AG04450 (cell line): ENCODE measurements at places on chromosomes 6 and 20. TPM values are rescaled to one million over a fixed set of nuclear protein-coding genes. Genes with fewer than 3 reads are reported as not detected.

DNA sequence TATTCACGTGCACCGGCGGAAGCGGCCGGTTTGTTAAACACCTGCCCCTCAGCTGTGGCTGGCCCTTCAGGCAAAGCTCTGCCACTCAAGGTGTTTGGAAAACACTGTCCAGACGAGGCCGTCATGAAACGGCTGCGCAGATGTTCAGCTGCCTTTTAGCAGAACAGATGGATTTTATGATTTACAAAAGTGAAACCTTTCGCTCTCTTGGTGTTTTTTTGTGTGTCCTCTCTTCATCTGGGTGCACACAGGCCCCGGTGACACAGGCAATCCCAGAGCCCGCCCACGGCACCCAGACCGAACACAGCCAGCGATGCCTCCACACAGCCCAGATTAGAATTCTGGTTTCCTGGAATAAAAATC, 397.0 kb downstream of the SMOC2 start:
- DNase-seq, result no peak

DNA sequence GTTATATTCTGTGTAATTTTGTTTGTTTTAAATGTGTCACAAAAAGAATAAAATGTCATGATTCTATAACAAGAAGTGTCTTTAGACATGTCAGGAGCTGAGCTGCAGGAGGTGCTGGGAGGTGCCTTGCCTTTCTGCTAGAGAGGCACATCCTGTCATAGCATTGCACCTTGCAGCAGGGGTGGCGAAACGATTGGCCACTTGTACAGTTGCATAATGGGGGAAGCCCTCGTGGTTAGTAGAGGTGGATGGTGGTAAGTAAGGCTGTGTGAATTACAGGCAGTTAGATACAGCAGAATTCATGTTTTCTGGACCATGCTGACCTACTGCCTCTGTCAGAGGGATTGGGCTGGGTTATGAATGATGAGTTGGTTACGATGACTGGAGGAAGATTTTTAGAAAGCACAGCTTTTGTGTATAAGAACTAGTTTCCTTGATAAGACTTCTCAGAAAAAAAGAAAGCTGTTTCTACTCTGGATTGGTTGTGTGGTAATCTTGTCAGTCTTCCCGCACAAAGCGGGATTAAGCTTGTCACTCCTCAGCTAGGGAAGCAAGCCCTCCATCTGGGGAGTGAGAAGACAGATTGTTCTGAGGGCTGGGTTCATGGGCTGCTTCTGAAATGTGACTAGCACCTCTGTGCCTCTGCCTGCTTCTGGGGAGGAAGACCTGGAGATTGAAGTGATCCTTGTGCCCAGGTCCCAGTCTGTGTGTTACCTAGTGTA, 74.9 kb downstream of the FOXO3 start:
- no peak for DNase-seq

GRCh38 chr20:1291191-1291741, 25.2 kb downstream of the SNPH start:
- no peak for DNase-seq

- DNase-seq, result no peak
These were observed 11.6 kb downstream of the PTPRT start for GRCh38 chr20:43178080-43178479.

GRCh38 chr6:84349542-84349941, 122.1 kb upstream of the CEP162 start:
- no peak for DNase-seq

DNA sequence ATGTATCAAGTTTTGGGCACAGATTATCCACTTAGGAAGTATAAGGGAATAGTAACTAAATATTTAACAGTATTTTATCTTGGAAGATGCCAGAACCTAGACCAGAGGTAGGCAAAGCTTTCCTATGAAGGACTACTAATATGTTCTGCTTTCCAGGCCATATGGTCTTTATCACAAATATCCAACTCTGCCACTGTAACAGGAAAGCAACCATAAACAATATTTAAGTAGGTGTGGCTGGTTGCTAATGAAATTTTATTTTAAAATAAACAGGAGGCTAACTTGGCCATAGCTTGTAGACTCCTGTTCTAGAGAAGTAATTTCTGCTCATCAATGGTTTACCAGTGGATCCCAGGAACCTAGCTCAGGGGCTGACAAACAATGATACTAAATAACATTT, 39.4 kb downstream of the NOL7 start:
- DNase-seq, result no peak

- no peak for DNase-seq
These were observed 4.7 kb downstream of the SCUBE3 start for GRCh38 chr6:35218456-35218855.

- DNase-seq, result no peak
These were observed 78.5 kb downstream of the TMEM242 start for GRCh38 chr6:157244780-157245179.

- no peak for DNase-seq
These were observed 131.6 kb upstream of the OLIG3 start for GRCh38 chr6:137625808-137626207.

DNA sequence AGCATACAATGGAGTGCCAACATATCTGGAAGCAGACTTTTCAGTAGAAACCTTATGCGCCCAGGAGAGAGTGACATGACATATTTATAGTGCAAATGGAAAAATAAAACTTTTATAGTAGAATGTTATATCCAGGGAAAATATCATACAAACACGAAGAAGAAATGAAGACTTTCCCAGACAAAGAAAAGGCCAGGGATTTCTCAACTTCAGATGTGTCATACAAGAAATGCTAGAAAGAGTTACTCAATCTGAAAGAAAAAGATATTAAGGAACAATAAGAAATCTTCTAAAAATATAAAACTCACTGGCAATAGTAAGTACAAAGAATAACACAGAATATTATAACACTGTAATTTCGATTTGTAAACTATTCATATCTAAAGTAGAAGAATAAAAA, 1269.3 kb downstream of the GRIK2 start:
- DNase-seq, result no peak

GRCh38 chr6:6407071-6407741, 86.7 kb upstream of the F13A1 start:
- no peak for DNase-seq

- DNase-seq, result no peak
These were observed 51.5 kb upstream of the PTPRT start for GRCh38 chr20:43241057-43241702.

DNA sequence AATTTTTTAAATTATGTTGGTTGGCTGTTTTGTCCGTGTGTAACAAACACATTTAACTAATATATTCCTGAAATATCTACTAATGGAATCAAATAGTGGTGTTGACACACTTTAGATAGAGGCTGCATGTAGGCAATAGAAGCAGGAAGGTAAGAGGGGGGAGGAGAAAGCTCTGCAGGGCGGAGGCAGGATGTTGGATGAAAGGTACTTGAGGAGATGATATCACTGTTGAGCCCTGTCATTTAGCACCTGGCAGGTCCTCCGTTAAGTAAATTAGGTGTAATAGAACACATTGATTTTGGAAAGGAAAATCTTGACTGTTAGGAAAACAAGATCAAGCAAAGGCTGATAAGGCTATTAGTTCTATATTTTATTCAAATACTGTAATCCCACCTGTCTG, 618.7 kb downstream of the PKHD1 start:
- DNase-seq, result no peak

CDSN gene
- not detected in 2 replicates for polyA plus RNA-seq

PAX1 gene
- polyA plus RNA-seq, result not detected in 2 replicates

SLC22A7 gene
- not detected in 2 replicates for polyA plus RNA-seq

LAMP5 gene
- 0.12 and 0.20 TPM in 2 replicates for polyA plus RNA-seq

OTOR gene
- polyA plus RNA-seq, result not detected in 2 replicates

BANF2 gene
- polyA plus RNA-seq, result not detected in 2 replicates

CDH4 gene
- polyA plus RNA-seq, result 1.6 and 2.1 TPM in 2 replicates

MYCT1 gene
- polyA plus RNA-seq, result 0.07 and 0.25 TPM in 2 replicates

CCN2 gene
- 768 and 955 TPM in 2 replicates for polyA plus RNA-seq
